ENCODE measurements at places on chromosomes 4 and X.

GRCh38 chrX:122076241-122076640 is 1028.8 kb downstream of the GLUD2 start:
- no peak for DNase-seq

DNA sequence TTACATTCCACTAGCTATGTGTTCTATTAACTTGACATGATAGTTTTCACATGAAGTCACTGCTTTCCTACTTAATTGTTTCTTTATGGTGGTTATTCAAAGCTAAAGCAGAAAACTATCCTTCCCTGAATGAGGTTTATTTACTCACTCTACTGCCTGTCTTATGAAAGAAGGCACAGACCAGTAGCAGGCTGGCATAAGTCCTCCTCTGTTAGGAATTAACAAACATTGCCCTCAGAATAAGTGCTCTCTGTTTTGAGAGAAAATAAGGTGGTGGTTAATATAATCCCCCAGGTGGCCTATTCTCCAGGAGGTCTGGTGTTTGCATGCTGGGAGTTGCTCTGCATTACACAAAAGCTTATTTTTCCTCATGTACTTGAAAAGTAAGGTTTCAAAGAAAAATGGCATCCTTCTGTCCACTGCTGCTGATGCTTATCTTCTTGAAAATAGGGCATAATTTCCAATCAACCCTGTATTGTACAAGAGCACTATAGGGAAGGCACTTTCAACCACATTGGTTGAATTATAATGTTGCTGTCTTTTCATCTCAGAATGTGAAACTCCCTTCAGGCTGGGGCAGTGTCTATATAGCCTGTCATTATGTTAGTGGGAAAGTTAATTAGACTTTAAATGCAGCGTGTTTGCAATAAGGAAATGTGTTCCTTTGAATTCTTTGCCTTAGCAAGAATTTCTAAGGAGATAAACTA is 119.7 kb upstream of the TBC1D9 start:
- no peak for DNase-seq

- DNase-seq = peak; percentile 86
These were observed 354 bp upstream of the TEC start for GRCh38 chr4:48269861-48270522.

GRCh38 chrX:2892816-2893215 is 36.3 kb downstream of the ARSD start:
- DNase-seq = no peak

- no peak for DNase-seq
These were observed 11.8 kb downstream of the RBM10 start for GRCh38 chrX:47156611-47157520.

DNA sequence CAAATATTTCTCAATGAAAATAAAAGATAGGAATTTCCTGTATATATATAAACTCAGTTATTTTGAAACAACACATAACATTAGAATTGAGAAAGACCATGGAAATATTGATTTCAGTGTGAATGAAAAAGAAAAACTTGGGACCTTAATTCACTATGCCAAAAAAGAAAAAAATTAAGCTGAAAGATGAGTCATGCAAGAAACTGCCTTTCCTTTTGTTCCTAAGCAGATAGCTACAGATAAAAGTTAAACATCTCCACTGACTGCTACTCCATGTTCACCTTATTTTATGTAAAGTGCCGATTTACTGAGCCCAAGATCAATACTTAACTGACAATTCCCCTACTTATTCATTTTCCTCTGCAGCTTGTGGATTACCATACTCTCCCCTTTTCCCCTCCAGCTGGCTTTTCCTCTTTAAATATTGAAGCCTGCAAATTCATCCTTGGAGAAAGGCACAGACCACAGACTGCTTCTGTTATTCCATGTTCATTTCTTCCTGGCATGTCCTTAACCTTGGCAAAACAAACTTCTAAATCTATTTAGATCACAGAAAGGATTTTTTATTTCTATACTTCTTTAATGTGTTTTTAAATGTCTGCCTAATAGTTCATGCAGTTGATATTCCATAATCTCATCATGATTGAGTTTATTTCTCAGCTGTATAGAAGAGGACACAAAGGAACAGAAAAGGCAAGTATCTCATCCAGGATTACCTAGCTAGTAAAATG is 40.5 kb upstream of the YTHDC1 start:
- no peak for DNase-seq

DNA sequence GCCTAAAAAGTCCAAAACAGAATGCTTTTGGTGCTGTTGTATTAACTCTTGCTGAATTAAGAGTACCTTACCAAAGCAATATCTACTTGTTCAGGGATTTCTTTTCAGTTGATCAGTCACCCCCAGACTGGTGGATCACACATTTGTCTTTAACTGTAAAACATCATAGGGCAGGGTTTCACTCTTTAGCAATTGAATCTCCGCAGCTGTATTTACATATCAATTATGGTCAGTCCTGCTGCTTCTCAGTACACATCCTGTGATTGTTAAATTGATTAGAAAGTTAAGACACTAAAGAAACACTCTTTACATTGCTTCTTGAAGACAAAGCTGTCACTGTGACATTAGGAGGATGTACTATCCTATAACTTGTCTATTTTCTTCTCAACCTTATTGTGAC is 277.1 kb upstream of the ADGRL3 start:
- DNase-seq = no peak

DNA sequence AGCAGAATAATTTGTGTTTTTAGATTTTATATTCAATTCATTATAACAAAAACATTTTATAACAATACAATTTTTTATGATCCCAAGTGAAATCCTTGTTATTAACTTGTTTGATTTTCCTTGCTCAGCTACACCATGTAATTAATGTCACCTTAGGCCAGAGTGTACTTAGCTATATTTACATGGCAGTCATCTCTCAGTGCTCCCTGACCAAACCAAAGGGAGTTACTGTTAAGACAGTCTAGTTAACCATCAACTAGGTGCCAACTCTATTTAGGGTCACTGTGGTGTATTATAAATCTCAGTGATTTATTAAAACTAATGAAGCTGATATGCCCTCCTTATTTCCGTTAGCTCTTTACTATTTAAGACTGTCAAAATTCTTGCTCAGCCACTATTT is 44.4 kb downstream of the CCDC158 start:
- DNase-seq = no peak

DNA sequence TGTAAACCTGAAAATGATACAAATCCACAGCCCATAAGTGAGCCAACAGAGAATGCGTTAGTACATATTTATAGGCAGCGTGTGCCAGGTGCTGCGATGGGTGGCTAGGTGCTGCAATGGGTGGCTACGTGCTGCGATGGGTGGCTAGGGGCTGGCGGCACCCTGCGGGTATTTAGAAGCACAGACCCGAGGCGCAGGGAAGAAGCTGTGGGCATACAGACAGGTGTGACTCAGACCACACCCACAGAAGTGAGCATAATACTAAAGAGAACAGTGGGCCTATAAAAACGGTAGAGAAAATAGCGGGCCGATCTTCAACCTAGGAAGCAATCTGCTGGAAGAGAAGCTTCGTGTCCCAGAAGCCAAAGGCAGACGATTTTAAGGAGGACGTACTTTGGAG is 81.1 kb downstream of the FAT1 start:
- DNase-seq = no peak

DNA sequence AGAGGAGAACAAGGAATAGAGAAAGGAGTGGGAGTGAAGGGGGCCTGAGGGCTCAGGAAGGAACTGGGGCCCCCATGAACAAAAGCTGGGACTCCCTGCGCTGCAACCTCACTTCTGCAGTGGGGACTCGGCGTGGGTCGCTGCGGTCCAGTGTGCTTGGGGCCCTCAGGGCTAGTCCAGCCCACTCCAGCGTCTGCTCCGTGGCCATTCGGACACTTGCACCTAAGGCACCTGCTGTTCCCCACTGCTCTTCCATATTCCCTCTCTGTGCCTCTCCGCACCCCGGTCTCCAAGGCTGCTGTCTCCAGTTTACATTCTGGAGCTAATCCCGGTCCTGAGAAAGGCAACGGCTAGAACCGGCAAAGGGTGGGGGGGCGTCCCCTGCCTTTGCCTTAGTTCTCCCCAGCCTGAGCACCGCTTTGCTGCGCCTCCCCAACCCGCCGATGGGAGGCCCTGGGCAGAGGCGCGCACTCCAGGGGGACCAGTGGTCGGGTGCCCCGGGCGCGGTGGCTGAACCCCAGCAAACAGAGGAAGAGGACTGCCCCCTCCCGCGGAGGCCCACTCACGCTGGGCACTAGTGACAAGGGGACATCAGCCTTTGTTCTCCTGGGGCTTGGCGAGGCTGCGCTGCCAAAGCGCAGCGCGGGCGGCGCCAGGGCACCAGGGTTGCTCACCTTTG is 327.7 kb upstream of the F9 start:
- no peak for DNase-seq

- no peak for DNase-seq
These were observed 356.8 kb downstream of the BMPR1B start for GRCh38 chr4:95114521-95114920.

GRCh38 chr4:189202182-189202868 is 738.3 kb upstream of the FRG1 start:
- peak; percentile 85 for DNase-seq

- DNase-seq = peak; percentile 62
These were observed 89.2 kb downstream of the GATB start for GRCh38 chr4:151671541-151672059.

- DNase-seq = peak; percentile 36
These were observed 40.7 kb downstream of the FANCB start for GRCh38 chrX:14832151-14832550.

GRCh38 chr4:96264941-96265463 is 425.1 kb downstream of the PDHA2 start:
- DNase-seq = no peak

DNA sequence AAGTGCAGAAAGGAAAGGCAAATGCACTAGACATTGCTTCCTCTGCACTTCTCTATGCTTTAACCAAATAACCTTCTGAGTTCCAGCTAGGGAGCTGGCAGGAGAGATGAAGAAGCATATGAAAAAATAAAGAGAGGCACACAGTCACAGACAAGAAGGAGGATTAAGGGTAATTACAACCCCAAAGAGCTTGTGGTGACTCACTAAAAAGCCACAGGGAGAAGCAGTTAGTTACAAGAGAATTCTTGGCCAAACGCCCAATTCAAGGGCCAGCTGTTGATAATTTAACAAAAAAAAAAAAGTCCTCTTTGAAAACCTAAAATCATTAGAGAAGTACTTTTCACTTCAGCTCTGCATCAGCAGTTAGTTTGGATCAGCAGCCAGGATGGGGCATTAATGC is 478.0 kb downstream of the KCNIP4 start:
- DNase-seq = peak; percentile 73

DNA sequence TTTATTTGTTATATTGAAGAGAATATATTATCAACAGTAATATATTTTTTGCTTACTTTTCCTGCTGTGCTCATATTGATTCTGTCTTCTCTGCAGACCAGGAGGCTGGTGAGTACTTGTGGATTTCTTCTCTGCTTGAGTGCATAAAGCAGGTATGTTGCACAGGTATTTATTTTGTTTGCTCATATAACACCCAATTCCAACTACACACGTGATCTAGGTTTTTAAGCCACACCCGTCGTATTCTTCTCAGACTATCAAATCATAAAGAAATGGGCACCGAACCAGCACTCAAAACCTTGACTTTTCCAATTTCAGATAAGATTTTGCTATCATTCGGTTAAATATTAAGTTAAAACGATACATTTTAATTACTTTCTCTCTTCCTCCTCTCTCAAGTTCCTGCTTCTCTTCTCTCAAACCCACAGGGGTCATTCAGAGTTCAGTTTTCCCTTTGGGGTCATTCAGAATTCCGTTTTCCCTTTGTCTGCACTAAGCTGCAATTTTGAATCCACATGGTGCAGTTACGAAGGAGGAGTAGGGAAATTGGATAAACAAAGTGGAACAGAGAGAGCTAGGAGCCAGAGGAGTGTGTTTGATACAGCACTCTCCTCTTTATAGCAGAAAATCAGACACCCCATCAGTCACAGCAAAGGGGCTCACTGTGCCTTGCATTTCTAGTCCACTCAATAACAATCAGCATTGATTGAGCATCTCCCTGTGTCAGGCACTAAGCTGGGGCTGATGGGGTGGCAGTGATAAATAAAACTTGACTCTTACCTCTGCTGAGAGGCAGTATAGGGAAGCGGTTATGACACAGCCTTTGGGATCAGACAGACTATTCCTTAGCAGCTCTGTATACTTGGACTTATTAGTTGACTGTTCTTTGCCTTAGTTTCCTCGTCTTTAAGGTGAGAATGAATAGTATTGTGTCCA is at the start of gene ADH1C:
Gene ADH1C, minus strand, starts transcription at position 145 of the 936 bp plus-strand sequence. Its CDS starts 71 bp downstream, at position 74.
- no peak for DNase-seq

GRCh38 chr4:15754323-15754722 is 23.8 kb upstream of the CD38 start:
- peak; percentile 75 for DNase-seq

DNA sequence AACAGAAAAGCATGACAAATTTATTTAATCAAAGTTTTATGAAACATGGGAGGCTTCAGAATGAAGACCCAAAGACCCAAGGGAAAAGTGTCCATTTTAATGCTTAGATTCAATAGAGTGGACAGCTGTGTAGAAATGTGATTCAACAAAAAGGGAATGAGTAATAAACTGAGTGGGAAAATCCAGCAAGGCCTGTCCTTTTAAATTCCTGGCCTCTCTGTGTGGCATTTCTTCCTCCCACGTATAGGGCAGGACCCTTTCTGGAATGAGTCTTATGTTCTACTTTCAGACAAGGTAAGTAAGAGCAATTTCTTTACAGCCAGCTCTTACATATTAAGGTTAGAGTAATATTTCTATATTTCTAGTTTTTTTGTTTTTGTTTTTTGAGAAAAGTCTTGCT is 14.5 kb downstream of the AASDH start:
- DNase-seq = no peak

GRCh38 chr4:42453612-42454011 is 56.3 kb downstream of the SHISA3 start:
- no peak for DNase-seq

GRCh38 chr4:68905939-68906779 is 45.4 kb downstream of the UGT2A3 start:
- DNase-seq = no peak

DNA sequence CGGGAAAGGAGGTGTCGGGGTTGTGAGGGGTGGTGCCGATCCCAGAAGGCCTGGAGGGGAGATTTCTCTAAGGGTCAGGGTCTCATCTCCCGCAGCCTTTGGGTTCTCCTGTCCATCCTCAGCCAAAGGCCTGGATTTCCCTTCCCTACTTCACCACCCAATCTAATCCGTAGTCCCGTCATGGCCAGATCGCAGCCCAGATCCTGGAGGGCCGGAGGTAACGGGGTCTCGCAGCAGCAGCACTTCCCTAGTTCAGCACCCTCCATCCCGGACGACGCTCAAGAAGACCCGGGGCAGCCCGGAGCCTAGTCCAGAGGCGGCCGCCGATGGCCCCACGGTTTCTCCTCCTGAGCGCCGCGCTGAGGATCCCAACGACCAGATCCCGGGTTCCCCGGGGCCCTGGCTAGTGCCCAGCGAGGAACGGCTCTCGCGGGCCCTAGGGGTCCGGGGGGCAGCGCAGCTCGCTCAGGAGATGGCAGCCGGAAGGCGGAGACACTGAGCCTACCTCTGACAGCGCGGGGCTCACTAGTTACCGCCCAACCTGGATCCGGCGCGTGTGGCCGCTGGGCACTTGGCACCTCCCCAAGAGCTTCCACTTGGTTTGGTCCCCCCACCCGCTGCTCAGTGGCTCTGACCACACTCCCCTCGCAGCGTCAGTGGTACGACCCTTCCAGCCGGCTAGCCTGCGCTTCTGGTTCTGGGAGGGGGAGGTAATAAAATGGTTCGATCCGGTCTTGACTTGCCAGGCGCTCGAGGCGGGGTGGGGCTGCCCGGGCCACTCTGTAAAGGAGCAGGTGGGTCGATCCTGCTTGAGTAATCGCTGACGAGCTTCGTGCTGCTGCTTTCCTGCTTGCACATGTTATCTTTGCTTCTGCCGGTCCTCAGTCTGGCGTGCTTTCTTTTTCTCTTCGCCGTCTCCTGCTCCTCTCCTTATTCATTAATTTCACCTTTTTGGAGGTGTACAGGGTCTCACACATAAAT is 3.6 kb downstream of the MAGIX start:
- peak; percentile 76 for DNase-seq

- DNase-seq = peak; percentile 47
These were observed 4.3 kb downstream of the WDR44 start for GRCh38 chrX:118350221-118350620.

Measured in mesenchymal stem cell (in vitro differentiated cells and primary cell).